Stimulated activated CD4-positive, alpha-beta T cell treated with anti-CD3 and anti-CD28 coated beads, Interleukin-1b, Interleukin-23, amount 100 ng/mL, for 1 hour (primary cell): ENCODE measurements at places on chromosomes 5 and 9.

DNA sequence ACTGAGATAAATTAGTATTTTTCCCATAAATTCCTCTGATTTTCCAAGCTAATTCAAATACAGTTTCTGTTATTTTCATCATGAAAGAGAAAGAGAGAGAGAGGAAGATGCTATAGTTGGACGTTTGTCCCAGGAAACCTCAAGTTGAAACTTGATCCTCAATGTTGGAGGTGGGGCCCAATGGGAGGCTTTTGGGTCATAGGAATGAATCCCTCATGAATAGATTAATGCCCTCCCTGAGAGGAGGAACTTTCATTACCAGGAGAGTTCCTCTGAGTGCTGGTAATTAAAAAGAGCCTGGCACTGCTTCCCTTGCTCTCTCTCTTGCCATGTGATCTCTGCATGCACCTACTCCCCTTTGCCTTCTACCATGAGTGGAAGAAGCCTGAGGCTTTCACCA, 189.9 kb upstream of the SMC2 start:
- no peak for DNase-seq

GRCh38 chr5:79474367-79475151, 39.4 kb downstream of the HOMER1 start:
- DNase-seq, result no peak

GRCh38 chr9:107945493-107945892, 455.9 kb upstream of the KLF4 start:
- DNase-seq, result no peak

- DNase-seq, result no peak
These were observed 1025.2 kb upstream of the CDH18 start for GRCh38 chr5:21013237-21013636.

GRCh38 chr5:104146652-104147051, 584.1 kb upstream of the NUDT12 start:
- DNase-seq, result no peak

DNA sequence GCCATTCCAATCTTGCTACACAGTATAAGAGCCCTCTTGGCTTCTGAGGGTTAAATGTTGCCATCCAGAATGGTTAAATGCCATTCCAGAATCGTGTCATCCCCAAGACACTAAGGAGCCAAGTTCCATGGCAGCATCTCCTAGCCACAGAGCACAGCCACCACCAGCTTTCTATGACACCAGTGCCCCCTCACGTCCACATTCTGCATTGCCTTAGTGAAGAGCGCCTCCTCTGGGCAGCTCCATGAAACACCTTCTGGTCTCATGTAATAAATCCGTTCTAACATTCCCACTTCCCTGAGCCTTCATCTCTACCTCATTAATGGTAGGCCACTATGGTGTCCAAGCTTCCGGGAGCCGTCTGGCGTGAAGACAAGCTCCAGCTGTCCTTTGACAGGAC, 12.4 kb downstream of the CBY3 start:
- DNase-seq, result no peak

DNA sequence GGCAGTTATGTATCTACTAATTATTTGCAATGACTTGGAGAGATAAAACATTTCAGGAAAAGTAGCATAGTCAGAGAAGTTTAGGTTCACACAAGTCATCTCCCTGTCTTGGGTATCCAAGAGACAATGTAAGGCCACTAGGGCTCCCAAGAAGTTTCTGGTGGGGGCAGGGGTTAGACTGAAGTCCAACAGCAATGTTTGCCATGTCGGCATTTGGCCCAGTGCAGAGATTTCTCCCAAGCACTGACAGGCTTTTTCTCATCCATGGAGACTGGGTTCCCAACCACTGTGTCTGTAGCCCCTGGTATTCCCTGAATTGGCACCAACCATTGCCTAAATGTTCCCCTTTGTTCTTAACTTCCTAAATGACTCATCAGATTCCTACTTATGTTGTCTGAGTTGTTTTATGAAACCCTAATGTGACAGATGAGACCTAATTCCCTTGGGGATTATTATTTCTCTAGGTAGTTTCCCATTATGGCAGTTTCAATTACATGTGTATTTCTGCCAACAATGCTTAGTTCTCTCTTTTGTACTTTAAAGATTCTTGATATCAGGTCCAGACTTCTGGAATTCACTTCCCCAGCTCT, 103.6 kb upstream of the EGFLAM start:
- no peak for DNase-seq

- no peak for DNase-seq
These were observed 12.2 kb downstream of the GPR150 start for GRCh38 chr5:95631991-95632675.

DNA sequence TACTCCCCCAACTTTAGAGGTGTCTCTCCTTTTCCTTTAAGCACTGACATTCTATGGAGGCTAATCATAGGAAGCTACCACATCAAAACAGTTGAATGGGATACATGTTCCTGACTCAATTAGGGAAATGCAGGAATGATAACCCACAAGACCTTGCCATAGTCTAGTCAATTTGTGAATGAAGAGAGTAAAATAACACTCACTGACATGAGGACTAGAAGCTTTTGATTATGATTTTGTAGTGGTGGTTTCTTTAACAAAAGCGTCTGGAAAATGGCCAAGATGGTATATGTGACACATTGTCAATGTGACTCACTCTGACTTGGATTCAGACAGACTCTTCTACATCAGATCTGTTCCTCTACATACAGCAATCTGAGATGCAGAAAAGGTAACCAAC, 13.7 kb upstream of the PRELID2 start:
- no peak for DNase-seq

DNA sequence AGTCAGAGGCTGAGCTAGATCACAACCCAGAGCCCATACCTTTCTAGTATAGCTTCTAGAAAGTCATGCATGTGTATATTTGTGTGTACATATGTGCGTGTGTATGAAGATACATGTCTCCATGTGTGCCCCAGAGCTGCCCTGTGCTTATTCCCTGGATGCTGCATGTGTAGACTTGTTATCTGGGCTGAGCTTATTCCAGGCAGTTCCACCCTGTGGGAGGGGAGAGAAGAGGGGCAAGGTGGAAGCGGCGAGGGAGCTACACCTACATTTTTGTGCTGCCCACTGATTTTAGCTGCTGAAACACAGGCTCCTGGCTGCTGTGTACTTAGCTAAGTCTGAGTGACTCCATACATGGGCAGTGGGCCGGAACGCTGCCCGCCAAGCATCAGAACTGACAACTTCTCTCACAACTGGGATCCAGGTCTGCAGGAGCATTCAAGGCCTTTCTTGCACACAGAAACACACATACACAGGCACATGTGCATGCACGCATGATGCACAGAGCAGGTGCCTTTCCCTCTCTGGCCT, 38.0 kb upstream of the XPA start:
- DNase-seq, result no peak

DNA sequence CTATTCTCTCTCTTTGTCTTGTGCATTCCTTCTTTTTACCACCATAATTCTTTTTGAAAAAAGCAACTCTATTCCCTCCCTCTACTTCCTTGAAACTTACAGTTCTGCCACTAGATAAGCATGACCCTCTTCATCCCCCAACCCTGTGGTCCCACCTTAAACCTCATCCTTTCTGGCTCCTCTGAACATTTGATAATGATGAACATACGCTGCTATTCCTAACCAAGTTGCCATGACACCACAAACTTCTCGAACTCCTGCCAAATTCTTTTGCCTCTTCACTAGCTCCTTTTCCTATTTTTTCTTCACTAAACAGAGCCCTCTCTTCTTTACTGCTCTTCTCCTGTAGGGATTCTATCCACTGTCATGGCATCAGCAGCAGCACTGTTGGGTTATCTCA, 57.1 kb downstream of the MOCS2 start:
- DNase-seq, result no peak

- no peak for DNase-seq
These were observed 5.4 kb upstream of the FOXB2 start for GRCh38 chr9:77013932-77014596.

GRCh38 chr5:148910216-148910615, 83.8 kb downstream of the ADRB2 start:
- no peak for DNase-seq

- DNase-seq, result no peak
These were observed 68.9 kb downstream of the PRDM6 start for GRCh38 chr5:123157791-123158581.

GRCh38 chr9:104068546-104068945, 25.6 kb upstream of the SMC2 start:
- DNase-seq, result no peak

DNA sequence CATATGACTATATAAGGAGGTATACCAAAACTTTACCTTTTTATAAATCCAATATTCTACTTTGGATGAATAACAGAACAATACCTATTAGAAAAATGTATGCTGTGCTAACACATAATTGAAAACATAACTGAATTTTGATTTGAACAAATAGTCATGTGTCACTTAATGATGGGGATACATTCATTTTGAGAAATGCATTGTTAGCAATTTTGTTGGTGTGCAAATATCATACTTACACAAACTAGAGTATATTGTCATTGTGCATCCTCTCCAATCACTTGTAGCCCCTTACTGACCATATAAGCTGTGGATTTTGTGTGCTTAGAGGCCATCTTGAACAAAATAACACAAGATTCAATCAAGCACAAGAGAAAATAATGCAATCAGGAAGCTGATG, 72.3 kb upstream of the SLCO4C1 start:
- DNase-seq, result no peak

GRCh38 chr5:62779010-62779422, 200.4 kb downstream of the LRRC70 start:
- no peak for DNase-seq

DNA sequence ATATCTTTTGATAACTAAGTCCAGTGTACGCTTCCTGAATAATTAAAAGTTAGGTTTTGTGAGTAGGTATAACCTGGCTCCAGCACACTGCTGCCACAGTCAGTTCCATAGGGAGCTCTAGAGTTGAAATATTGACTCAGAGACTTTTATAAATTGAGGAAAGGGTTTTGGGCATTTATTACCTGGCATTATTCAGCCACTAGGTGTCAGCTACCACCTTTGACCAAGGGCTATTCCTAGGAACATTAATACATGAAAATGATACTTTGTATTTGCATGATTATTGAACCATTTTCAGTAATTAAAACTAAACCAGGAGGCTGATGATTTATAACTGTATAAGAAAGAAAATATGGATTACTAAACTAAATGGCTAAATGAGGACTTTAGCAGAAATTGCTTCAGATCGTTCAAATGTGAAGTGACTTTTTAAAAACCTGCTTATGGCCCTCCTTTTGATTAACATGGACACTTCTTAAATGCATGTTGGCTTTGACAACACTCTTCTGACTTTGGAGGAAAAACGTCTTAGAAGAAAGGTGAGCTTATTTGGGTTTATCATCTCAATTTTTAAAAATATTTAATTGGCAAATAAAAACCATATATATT, 83.0 kb downstream of the SMC2 start:
- DNase-seq, result no peak

GRCh38 chr5:15966651-15967050, 212.9 kb downstream of the MARCHF11 start:
- DNase-seq, result no peak

- no peak for DNase-seq
These were observed 215.2 kb downstream of the SMARCA2 start for GRCh38 chr9:2230362-2230761.

GRCh38 chr5:141633871-141634561, 2.6 kb downstream of the HDAC3 start:
- DNase-seq, result no peak

- DNase-seq, result no peak
These were observed 289.4 kb upstream of the DAB2 start for GRCh38 chr5:39714036-39714698.

DNA sequence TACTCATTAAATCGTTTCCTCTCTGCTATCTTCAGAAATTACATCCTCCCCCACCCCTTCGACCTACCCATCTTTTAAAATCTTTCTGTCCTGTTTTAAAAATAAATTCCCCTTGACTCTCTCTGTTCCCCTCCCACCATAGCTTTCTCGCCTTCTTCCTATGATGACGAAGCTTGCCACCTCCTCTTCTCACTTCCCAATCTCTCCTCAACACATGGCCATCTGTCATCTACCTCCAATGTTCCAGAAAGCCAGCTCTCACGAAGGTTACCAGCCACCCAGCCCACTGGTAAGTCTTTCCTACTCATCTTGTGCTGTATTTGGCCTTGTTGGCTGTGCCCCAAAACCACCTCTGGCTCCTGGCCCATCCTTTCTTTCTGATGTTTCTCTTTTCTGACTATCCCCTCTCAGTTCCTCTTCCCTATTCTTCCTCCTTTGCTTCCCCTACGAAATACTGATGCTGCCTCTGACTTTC, 346.3 kb downstream of the ENC1 start:
- no peak for DNase-seq

GRCh38 chr5:114327987-114328386, 33.9 kb upstream of the KCNN2 start:
- no peak for DNase-seq

DNA sequence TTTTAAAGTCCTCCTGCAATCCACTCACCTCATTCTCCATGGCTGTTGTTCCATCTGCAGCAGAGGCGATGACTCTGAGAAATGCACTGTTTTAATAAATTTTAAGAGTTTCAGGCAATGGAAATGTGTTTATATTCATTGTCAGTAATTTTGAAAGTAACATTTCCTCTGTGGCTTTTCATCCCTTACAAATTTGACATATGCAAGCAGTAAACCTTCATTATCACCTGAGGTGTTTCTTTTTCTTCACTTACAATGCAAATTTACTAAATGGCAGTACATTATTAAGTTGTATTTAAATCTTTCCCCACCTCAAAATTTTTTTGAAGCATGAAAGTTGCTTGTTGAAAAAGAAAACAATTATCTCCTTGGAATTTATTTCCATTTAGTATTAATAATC, 136.9 kb downstream of the DIRAS2 start:
- no peak for DNase-seq

DNA sequence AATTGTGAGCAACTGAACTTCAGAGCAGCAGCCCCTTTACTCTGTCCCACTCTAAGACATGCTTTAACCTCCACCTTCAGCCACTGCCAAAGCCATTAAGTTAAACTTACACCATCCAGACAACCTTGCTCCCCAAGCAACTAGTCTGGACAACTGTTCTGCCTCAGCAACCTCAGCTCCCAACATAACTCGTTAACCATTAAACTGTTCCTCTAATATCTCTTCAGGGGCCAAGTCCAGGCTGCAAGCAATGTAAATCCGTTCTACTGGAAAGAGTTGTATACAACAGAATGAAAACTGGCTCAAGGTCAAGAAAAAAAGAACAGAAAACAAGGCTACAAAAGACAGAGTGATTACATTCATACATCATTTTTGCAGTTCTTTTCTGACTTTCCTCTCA, 131.7 kb upstream of the TARS1 start:
- no peak for DNase-seq

DNA sequence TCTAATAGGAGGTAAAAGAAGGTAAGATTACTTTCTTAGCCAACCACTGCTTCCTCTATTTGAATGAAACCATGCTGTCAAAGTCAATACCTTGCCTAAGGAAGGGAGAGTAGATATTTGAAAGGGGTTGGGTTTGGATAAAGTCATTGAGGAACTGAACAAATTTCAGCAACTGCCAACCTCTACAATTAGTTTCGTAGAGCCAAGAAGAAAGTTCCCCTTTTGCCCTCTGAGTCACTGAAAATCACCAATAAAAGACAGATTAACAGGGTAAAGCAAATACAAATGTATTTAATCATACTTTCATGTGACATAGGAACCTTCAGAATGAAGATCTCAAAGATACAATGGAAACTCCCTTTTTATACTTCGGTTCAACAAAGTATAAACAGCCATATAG, 615.7 kb downstream of the GABRG2 start:
- no peak for DNase-seq

GRCh38 chr5:69261034-69261433, 26.3 kb downstream of the CDK7 start:
- DNase-seq, result no peak

GRCh38 chr5:179381691-179382090, 36.4 kb upstream of the ADAMTS2 start:
- DNase-seq, result no peak

- no peak for DNase-seq
These were observed 52.0 kb downstream of the ITGA2 start for GRCh38 chr5:53041071-53041692.
